ENCODE measurements at places on chromosomes 7 and 10.

- no peak for DNase-seq
These were observed 50.6 kb upstream of the GJD4 start for GRCh38 chr10:35554461-35555056.

DNA sequence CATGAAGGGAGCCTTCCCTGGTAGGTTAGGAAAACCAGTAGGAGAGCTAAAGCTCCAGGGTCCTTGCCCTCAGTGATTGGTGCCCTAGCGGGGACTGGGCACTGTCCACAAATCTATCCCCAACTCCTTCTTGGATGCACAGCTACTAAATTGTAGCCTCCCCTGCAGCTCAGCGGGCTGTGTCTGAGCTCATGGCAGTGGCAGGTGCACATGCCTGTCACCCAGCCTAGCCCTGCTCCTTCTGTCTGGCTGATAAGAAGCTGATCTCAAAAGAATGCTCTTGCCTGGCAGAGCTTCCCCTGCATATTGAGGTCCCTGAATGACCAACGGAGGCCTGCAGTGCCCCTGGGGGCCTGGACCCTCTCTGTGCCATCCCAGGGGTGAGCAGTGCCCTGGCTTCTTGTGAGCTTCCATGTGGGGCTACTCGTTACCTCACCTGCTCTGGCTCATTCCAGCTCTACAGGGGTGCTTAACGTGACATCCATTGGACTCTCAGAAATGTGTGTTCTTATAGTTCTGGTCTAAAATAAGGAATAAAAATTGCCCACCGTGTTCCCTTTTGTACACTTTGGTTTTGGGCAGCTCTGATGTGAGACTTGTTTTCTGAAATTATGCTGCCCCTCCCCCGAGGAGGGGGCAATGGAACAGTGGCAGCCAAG lies 59.8 kb upstream of the ANTXRL start:
- DNase-seq, result no peak

GRCh38 chr10:88598055-88598454 lies 11.5 kb downstream of the LIPJ start:
- DNase-seq, result no peak

GRCh38 chr7:16636555-16637101 lies 8.9 kb downstream of the ANKMY2 start:
- DNase-seq, result no peak

DNA sequence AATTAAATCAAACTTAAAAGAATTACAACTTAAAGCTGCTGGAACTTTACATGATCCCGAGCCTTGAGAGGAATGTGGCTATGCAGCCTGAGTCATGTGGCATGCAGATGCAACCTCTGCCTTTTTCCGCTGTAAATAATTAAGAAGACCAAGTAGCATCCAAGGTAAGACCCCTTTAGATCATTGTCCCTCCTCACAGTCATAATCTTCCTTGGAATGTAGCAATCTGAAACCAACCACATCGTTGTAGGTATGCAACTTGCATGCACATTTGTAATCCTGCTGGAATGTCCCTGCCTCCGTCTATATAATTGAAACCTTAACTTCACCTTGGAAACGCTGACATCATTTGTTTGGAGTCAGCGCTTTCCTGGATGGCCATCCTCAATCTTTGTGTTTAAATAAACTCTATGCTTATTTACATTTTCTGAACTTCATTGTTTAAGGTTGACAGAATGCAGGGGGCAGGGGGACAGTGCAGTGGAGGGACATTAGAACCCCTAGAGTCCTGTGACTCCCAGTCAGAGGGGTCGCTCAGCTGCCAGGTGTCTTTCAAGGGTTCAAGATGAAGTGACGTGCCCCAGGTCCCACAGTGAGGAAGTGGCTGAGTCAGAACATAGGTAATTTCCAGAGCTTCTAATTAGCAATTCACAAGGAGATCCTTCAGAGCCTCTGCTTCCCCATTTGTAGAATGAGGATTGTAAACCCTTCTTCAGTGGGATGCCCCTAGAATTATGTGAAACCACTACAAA lies 110.7 kb downstream of the RALA start:
- no peak for DNase-seq

DNA sequence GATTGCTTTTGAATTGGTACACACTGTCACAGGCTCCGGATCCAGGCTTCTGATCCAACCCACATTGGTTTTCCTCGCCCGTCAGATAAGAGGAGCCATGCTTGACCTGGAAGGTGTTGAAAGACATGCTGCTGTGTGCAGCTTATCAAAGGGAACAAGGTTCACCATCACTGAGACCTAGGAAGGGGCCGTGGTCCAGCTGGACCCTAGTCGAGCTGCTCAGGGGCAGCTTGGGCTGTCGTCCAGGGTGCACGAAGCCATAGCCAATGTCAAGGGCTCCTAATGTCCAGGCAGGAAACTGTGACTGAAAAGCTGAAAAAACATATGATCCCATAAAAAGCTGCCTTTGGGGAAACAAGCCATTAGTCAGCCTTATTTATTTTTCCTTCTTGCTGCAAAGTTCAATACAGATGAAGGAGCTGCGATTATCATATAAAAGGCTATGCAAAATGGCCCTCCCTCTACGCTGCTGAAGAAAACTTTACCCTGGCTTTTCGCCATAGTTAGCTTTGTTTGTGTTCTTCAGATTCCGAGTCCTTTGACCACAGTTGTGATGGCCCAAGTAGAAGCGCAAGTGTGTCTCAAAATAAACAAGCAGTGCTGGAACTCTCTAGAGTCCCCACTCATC lies 118.0 kb downstream of the CREB5 start:
- no peak for DNase-seq

DNA sequence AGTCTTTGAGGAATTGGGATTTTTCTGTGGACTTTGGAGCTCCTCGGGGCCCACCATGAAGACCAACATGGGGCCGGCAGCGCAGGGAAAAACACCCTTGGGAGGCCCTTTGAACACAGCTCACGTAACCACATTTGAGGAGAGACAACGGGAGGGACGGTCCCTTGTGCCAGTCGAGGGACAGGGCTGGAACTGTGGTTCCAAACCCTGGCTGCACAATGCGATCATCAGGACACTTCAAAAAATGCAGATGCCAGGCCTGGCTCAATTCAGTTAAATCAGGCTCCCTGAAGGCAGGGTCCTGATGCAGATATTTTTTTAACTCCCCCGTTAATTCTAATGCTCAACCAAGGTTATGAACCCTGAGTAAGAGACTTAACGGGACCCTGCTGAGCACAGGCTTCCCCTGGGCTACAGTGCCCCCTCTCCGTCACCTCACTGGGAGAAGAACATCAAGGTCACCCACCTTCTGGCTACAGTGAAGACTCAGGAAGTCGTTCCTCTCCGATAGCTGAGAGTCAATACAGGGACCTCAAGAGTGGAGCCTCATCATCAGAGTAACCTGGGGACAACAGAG lies 30.4 kb downstream of the LYZL1 start:
- DNase-seq, result no peak

DNA sequence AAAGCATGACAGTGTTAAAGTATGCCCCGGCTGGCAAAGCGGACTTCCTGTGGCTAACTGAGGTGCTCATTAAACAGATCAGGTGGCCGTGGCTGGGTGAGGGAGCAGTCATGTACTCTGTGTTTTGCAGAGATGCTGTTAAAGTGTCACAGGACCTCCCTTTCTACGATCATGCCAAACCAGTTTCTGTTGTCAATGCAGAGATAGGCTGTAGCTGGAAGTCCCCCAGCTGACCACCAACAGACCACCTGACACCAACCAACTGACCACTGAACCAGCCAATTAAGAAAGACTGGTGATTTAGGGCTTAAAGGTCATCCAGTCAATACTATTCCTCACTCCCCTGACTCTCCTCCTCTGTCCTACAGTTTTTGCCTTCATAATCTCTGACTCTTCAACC lies 431.1 kb upstream of the LRGUK start:
- no peak for DNase-seq

- no peak for DNase-seq
These were observed 194.3 kb downstream of the SORCS3 start for GRCh38 chr10:104835422-104835821.

Data from NCI-H2171 treated with DMSO at 0.1 percent for 48 hours (cell line).